ENCODE measurements at places on chromosomes 16 and 17.

DNA sequence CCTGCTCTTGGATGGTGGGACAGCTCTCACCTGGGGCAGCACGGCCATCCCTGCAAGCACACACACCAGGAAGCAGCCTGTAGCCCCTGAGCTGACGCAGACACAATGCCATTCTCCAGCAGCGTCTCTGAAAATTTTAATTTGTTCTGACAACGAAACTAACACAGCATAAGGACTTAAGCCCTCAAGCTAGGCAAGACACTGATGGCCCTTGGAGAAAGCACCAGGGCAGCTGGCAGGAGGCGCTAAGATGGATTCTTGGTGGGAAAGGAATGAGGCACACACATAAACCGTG lies 2.7 kb upstream of the LIMD2 start:
- no peak for DNase-seq

DNA sequence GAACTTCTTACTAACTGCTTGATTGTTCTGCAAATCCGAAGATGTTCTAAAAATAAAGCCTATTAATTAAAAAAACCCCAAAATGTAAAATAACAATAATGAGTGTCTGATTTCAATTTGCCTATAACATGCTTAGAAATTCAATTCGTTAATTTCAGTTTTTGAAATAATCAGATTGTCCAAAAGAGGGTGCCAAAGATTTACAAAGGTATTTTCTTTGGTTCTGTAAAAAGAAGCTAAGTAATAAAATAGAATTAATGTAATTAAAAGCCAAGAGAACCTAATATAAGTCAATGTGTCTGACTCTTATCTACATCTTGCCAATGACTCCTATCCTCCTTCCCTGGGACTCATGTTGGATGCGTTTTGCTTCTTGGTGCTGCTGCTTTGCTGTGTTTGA lies 75.0 kb upstream of the CPHXL start:
- no peak for DNase-seq

- DNase-seq: no peak
These were observed 12.1 kb upstream of the TMEM92 start for GRCh38 chr17:50262001-50262794.

GRCh38 chr17:47276444-47276843 lies 22.8 kb downstream of the ITGB3 start:
- no peak for DNase-seq

DNA sequence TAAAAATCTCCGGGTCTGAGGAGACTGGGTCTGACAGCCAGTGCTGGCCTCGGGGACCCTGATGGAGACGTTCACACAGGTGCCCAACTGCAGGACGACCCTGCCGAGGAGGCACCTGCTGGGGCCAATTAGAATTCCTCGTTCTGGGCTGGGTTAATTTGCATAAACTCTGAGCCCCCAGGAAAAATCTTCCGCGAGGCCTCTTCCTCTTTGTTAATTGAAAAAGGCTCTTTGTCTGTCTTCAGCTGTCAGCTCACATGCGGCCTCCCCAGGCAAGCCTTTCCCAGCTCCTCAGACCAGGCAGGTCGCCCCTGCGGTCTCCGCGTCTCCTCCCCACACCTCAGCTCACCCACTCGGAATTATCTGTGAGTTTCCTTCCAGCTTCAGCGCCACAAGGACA lies 400.2 kb downstream of the SEC14L1 start:
- DNase-seq: no peak

GRCh38 chr17:82976982-82977488 lies 102.4 kb upstream of the METRNL start:
- no peak for DNase-seq

DNA sequence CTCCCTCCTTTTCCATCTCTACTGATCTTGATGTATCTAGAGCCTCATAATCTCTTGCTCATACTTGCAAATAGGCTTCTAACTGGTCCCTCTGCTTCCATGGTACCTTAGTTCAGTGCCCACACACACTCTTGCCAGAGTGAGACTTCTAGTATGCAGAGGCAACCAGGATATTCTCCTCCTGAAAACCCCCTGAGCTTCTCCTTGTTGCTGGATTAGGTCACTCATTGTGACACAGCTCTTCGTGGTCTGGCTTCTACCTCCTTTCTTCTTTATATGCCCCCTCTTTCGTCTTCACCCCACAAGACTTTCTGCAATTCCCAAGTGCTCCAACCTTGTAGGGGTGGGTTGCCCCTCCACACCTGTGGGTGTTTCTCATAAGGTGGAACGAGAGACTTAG lies 2.5 kb upstream of the FAM20A start:
- DNase-seq: no peak

- no peak for DNase-seq
These were observed 93.2 kb downstream of the LITAF start for GRCh38 chr16:11493531-11493929.

- no peak for DNase-seq
These were observed 67.1 kb upstream of the SLC12A3 start for GRCh38 chr16:56797861-56798260.

DNA sequence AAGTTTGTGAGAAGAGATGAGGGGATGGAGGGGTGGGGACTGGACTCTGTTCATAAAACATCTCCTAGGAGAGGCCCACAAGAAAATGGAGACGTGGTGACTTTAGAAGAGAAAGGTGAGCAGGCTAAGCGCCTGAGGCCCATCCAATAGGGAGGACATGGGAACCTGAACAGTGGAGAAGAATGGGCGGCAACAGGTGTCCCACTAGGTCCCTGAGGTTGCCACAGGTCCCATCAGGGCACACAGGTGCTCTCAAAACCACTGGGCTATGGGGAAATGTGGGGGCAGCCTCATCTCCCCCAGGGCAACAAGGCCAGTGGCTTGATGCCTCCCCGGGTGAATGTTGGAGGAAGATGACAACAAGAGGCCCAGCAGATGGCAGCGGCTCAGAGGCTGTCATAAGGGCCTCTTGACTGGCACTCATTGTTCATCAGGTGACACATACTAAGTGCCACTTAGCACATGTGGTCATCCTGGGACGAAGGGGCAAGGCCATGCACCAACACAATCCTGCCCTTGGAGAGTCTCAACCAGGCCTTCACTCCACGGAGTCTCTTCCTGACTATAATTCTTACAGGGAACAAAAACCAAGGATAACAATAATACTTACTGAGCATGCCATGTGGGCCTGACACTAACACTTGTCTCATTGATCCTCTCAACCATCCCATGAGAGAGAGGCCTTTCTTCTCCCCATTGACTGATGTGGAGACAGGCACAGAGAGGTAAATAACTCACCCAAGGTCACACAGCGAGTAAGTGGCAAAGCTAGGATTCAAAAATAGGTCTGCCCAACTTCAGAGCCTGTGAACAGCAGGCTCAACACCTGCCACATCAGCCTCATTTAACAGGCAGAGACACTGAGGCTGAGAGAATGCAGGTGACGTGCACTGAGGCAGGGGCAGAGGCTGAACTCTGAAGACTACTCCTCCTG lies 38.0 kb downstream of the CUEDC1 start:
- no peak for DNase-seq

DNA sequence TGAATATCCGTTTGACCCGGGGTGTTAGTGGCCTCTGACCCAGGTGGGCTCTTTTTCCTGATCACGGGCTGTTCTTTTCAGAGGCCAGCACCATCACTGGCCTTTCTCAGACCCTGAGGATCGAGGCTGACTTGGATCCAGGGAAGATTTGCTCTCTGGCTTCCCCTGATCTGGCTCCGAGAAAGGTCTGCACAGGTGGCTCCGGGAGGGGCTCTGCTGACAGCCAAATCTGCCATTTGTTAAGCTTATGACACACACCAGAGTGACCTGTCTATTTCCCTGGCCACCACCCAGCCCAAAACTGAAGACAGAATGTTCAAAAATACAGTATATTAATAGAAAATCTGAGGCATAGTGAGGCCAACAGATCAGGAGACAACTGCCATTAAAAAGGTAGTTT lies 221.8 kb upstream of the TNRC6C start:
- DNase-seq: no peak

- DNase-seq: no peak
These were observed 55.3 kb upstream of the RBFOX3 start for GRCh38 chr17:79666111-79666510.

DNA sequence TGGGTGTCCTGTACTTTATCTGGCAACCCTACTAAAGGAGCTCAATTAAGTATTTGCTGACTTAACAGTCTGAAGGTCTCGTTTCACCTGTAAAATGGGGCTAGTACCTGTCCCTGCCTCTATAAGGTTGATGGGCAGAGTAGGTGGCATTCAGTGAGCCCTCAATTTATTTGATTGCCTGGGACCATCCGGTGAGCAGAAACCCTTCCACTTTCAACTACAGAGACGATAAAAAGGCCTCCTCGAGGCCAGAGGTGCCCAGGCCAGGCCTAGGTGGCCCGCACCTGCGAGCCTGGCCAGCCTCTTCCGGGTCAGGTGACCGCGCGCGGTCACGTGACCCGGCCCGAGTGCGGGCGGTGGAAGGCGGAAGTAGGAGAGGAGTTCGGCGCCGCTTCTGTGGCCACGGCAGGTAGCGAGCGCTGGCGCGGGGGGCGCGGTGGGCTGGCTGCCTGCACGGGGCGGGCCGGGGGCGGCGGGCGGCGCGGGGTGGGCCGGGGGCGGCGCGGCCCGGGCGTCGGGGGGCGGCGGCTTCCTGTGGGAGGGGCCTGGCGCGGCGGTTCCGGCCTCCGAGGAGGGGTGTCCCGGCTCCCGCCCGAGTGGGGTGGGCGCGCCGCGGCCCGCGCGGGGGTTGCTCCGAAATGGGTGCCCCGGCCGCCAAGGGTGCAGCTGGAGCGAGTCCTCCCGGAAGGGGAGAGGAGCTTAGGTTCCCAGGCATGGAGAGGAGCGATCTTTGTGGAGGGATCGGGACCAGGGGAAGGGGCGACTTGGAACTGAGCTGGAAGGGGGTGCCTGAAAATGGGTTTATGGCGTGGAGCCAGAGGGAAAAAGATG lies at the start of gene WWP2:
TSS of gene WWP2 (plus strand) at position 350 of the 831 bp plus-strand sequence. CDS start 24,679 bp downstream, outside the sequence.
- peak; percentile 80 for DNase-seq

- DNase-seq: no peak
These were observed 4.8 kb downstream of the GAA start for GRCh38 chr17:80106176-80106575.

GRCh38 chr16:18792836-18793433 lies 2.8 kb upstream of the RPS15A start:
- DNase-seq: no peak

- no peak for DNase-seq
These were observed 45.3 kb downstream of the CCDC182 start for GRCh38 chr17:57699751-57700219.

- no peak for DNase-seq
These were observed 57.8 kb downstream of the HLF start for GRCh38 chr17:55322453-55322985.

GRCh38 chr17:37844977-37845293 lies 79.3 kb upstream of the TBC1D3K start:
- no peak for DNase-seq

- no peak for DNase-seq
These were observed 2.3 kb downstream of the EVI2B start for GRCh38 chr17:31311526-31311925.

DNA sequence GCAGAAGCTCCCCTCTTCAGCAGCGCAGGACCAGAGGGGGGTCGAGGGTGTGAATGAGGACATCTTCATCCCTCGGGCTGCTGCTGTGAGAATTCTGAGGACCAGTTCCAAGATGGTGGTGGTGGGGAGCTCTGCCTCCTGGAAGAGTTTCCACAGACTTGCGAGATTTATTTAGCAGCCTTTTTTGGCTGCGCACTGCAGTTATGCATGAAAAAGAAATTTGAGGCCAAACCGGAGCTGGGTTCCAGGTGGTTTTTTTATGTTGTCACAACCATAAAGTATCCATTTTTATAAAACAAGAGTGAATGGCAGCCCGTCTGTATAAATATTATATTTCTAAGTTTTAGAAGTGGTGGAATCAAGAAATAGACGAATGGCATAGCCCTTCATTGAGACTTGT lies 76.9 kb upstream of the CLEC18A start:
- no peak for DNase-seq

DNA sequence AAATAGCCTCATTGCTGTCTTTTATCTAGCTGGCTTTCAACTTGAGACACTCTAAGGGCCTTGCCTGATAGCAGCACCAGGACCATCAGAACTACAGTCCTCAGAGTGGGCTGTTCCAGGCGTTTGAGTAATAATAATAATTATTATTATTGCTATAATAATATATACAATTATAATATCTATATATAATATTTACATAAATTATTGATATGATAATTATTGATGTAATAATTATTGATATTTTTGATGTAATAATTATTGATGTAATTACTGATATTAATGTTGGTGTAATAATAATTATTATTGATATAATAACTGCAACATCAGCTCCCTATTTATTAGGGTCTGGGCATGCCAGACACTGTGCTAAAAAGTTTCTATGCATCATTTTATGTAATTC lies 25.6 kb upstream of the CRHR1 start:
- no peak for DNase-seq

- no peak for DNase-seq
These were observed 14.0 kb downstream of the VPS53 start for GRCh38 chr17:700504-701094.

GRCh38 chr17:732902-733720 lies 715 bp downstream of the TLCD3A start:
- DNase-seq: no peak

DNA sequence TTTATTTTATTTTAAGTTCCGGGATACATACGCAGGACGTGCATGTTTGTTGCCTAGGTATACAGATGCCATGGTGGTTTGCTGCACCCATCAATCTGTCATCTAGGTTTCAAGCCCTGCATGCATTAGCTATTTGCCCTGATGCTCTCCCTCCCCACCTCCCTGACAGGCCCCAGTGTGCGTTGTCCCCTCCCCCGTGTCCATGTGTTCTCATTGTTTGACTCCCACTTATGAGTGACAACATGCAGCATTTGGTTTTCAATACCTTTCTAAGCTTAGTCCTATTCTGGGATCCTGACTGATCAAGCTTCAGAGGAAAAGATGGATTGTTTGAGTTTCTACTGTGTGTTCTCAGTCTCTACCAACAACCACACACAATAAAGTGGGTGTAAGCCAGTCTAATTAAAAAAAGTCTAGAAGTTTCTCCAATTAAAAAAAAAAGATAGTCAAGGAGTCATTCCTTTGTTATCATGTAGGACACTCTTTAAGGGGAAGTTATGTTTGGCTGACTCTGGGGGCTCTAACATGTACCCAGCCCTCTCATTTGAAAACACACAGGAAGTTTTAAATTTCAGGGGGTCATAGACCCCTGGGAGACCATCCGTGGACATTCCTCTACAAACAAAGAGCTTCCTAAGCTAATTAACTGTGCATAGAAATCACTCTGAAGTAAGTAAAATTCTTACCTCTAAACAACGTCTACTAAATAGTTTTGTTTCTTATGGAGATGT lies 66.3 kb upstream of the ADAMTS18 start:
- no peak for DNase-seq

GRCh38 chr17:21286066-21286770 lies 1.7 kb downstream of the MAP2K3 start:
- no peak for DNase-seq

GRCh38 chr17:81245665-81246342 lies 6.7 kb downstream of the NDUFAF8 start:
- DNase-seq: no peak

DNA sequence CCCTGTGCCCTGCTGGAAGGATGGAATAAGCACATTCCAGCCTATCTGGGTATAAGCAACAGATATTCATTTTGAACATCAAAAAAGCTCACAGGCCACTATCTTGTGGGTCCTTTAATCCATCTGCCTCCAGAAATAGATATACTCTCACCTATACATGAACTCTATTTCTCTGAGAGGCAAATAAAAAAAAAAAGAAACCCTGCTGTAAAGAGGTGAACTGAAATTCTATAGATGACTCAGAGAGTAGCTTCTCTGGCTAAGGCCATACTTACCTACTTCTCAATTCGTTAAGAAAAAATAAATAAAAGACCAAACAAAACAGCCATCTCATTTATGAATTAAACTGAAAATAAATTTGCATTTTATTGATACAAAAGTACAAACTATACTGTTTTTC lies 86.3 kb downstream of the DYNLRB2 start:
- no peak for DNase-seq

- no peak for DNase-seq
These were observed 161.5 kb downstream of the ZFHX3 start for GRCh38 chr16:72886346-72886974.
